Right renal cortex interstitium (tissue), 3 donors: ENCODE measurements at places on chromosomes 2 and 18.

GRCh38 chr2:118169359-118170005 lies 81.2 kb downstream of the INSIG2 start:
- DNase-seq: no peak

GRCh38 chr2:65992198-65992554 lies 442.7 kb upstream of the MEIS1 start:
- DNase-seq: no peak

GRCh38 chr2:230886671-230887071 lies 21.9 kb downstream of the ITM2C start:
- no peak for DNase-seq

- DNase-seq: no peak
These were observed 31.7 kb downstream of the IL37 start for GRCh38 chr2:112942654-112943002.

DNA sequence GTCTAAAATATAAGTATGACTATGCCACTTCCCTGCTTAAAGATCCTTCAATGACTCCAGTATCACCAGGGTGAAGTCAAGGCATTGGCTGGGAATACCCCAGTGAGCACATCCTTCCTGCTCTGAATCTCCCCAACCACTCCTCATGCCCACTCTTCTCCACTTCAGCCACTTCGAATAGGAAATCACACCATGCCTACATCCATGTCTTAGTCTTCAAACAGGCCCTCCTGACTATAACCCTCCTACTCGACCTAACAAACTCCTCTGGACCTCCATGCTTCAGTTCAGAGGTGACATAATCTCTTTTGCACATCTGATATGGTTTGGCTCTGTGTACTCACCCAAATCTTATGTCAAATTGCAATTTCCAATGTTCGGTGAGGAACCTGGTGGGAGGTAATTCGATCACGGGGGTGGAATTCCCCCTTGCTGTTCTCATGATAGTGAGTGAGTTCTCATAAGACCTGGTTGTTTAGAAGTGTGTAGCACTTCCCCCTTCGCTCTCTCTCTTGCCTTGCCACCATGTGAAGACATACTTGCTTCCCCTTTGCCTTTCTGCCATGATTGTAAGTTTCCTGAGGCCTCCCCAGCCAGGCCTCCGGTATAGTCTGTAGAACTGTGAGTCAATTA lies 87.8 kb upstream of the TFCP2L1 start:
- no peak for DNase-seq

DNA sequence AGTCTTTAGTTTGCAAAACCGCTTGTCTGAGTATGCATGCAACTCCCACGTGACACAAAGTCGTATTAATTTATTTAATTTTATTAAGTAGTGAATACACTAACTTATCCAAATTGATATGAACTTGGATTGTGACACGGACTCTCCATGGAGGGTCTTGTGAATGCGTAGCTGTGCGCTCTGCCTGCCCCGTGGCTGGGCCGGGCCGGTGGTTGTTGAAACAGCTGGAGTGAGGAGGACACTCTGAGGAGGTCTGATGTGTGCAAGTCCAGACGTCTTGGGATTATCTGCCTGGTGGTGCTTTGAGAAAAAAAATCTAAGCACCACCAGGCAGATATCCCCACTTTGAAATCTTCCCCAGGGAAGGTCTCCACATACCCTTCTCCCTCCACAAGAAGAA lies 41.0 kb upstream of the RBM44 start:
- no peak for DNase-seq

DNA sequence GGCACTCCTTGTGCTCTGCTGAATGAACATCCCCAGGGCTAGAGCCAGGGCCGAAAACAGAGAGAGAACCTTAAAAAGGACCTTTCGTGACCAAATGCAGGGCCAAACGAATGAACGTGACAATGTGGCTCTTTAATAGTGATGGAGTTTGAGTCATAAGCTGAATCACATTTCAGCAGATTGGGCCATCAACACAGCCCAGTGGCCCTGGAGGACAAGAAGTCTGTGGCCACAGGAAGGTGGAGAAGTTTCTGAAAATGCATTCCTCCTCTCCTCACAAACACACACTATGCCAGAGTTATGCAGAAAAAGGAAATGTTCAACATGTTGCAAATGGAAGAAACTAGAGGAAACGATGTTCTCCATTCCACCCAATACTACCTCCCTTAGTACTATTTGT lies 415.8 kb downstream of the HRH4 start:
- DNase-seq: no peak

DNA sequence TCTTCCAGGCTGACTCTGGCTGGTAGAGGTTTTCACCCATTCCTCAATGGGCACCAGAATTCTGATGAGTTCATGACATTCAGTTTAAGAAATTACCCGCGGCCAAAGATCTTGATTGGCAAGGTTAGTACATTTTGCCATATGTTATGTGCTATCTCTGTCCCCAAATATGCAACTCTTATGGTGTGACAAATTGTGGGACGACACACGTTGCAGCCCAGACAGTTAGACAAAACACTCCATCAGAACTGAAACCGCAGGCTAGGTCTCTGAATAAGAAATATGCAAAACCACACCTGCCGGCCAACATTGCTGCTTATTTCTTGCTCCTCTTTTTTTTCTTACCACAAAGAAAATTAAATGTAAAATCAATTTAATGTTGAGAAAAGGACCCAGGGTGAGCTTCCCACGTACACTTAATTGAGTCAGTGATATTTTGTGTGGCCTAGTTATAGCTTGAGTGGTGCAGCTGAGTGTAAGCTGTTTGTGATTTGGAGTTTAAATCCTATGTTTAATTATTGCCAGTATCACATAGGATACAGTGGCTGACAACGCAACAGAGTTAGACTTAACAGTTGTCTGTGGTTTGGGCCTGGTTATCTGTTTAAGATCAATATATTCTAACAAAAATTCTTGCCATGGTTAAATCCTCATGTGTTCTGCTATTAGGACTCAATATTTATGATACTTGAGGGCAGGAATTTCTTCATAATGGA lies 35.7 kb upstream of the LTBP1 start:
- no peak for DNase-seq

DNA sequence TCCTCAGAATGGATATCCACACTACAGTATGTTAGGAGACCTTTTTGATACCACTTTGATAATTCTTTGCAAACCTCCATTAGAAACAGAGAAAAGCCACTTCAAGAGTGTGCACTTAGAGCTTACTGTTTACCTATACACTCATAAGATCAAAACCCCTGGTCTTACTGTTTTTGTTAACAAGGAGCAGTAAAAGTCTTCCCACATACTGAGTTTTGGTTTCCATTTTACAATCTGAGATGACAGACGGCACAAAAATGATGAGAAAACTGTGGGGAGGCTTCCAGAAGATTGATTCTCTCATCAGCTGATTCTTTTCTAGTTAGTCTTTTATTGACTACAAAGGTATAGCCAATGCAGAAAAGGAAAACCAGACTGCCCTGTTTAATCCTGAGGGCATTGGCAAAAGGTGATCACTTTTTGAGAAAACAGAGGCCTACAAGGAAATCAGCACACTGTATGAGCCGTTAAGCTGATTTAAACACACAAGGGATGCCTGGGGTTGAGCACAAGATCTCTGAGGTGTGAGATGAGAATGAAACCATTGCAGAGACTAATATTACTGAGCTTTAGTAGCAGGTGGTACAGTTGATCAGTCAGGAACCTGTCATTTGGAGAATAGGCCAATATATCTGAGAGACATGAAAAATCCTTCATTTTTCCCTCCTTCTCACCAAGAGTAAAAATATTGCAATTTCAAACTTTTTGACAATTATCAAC lies 368.6 kb downstream of the GRB14 start:
- no peak for DNase-seq

DNA sequence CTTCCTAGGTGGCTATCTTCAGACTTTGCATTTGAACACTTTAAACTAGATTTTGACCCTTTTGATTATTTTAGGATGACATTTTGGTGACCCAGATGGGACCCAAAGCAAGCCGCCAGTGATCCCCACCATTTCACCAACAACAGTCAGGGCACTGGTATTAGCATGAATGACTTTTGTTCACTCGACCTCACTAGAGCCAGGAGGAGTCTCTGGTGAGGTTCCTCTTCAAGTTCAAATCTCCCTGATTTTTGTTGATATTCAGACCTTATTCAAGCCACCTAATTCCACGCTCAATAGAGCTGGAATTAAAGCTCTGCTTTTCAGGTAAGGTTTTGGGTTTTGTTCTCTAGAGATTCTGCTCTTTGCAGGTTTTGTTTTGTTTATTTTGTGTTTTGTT lies 202.3 kb downstream of the MREG start:
- no peak for DNase-seq

GRCh38 chr18:8471372-8471771 lies 137.9 kb upstream of the RAB12 start:
- no peak for DNase-seq

DNA sequence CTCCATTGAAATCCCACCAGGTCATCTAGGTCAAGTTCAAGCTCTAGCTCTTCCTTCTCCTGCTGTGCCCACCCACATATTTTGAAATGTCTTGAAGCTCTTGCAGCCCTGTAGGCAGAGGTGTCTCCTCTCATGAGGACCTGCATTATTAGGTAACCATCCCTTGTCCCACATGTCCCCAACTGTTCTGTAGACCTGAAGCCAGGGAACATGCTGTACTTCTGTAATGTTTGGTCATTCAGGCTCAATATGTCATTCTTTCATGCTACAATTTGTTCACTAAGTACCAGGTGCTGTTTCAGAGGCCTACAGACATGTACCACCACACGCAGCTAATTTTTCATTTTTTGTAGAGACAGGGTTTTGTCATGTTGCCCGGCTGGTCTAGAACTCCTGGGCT lies 22.2 kb downstream of the SLC3A1 start:
- no peak for DNase-seq

- no peak for DNase-seq
These were observed 71.5 kb downstream of the DAW1 start for GRCh38 chr2:227942965-227943364.

- no peak for DNase-seq
These were observed 243.9 kb downstream of the SLC4A3 start for GRCh38 chr2:219871351-219871750.

- no peak for DNase-seq
These were observed 83.6 kb upstream of the NPAS2 start for GRCh38 chr2:100736121-100736915.

- DNase-seq: no peak
These were observed 283.7 kb upstream of the PXDN start for GRCh38 chr2:2028041-2028440.

DNA sequence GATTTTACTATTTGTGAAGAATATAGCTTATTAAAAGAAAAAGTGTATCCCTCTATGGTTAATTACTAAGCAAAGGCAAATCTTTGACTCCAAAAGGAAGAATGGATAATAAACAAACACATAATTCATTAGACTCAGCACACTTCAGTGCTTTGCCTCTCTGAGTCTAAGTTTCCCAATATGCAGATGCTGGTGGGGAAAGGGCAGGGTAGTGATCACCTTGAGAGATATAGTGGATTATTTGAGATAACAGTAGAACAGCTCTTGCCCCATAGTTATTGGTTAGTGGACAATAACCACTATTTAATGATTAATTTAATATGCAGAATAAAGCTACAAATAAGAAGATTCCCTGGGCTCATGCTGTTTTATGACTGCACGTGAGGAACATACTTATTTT lies 98.2 kb upstream of the SLC8A1 start:
- DNase-seq: no peak

GRCh38 chr18:59505356-59505755 lies 146.3 kb upstream of the LMAN1 start:
- no peak for DNase-seq

DNA sequence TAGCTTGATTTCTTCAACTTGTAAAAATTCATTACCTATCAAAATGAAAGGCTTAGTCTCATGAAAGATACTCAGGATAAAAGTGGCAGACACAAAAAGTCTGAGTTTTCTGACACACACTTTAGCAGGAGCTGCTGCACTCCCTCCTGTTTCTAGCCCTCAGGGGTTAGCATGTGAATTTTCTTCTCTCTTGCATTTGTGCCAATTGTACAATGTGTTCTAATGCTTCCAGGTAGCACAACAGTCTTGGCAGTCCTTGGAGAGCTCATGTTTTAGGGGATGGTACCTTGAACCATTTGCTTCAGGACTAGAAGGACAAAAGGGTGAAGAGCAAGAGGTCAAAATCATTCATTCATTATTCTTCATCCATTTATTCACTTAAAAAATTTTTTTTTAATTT lies 316.8 kb downstream of the AFF3 start:
- no peak for DNase-seq

DNA sequence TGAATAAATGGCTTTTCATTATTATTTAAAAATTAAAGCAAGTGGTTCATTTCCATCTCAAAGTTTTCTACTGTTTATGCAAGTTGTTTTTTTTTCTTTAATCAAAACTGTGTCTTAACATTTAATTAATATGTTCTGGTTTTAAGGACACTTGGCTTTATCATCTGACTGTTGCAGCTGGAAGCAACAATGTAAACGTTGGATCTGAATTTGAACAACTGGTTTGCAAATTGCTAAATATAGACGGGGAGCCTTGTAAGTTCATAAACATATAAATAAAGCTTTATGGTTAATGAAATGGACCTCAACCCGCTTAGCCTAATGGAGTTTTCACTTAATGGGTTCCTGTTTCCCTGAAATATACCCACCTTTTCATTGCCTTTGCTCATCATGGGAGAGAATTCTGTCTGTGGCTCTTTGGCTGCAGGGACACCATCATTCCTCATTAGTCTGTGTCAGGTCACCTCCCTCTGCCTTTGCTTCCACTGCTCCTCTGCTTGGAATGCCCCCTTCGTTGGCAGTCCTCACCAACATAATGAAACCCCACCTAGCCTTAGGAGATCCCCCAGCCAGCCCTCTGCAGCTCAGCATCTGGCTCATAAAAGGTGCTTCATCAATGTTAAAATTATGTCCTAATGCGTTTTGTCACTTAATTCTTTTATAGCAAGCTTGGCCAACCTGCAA lies 44.2 kb upstream of the DYNC2LI1 start:
- DNase-seq: no peak

DNA sequence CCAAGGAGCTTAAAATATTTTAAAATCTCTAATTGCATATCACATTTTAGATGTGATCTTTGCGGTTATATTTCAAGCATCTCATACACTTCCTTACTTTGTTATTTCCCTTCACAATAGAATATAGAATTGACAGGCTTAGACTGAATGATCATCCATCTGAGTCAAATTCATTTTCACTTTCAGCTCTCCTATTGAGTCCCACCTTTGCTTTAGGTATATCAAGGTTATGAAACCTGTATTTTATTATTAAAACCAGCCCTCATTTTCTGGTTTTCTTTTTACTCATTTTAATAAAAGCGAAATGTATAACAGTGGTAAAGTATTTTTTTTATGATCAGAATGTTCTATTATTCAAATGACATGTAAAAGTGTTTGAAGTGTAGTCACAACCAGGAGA lies 162.9 kb upstream of the KYNU start:
- DNase-seq: no peak

GRCh38 chr2:28589746-28590463 lies 94.0 kb downstream of the PLB1 start:
- DNase-seq: no peak
